CD8-positive, alpha-beta T cell (primary cell): ENCODE measurements at places on chromosomes 1 and 21.

DNA sequence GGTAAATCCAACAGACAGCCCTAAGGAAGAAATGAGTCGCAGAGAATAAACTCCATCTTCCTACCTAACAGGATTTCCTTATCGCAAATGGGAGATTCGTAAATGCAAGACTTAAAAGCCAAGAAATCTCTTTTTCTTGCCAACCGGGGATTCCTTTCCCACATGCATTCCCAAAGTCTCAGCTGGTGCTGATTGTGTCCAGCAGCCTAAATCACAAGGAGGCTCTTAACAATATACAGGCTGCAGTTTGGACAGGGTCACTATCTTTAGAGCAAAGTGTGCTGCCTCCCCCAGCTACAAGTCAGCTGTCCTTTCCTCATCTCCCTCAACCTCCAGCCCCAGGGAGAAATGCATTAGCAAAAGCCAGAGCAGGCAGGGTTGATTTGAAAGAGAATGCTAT is 189.8 kb upstream of the PLXNA2 start:
- DNase-seq, result no peak

- no peak for DNase-seq
Measured at GRCh38 chr1:211975152-211975941, 60.0 kb downstream of the INTS7 start.

DNA sequence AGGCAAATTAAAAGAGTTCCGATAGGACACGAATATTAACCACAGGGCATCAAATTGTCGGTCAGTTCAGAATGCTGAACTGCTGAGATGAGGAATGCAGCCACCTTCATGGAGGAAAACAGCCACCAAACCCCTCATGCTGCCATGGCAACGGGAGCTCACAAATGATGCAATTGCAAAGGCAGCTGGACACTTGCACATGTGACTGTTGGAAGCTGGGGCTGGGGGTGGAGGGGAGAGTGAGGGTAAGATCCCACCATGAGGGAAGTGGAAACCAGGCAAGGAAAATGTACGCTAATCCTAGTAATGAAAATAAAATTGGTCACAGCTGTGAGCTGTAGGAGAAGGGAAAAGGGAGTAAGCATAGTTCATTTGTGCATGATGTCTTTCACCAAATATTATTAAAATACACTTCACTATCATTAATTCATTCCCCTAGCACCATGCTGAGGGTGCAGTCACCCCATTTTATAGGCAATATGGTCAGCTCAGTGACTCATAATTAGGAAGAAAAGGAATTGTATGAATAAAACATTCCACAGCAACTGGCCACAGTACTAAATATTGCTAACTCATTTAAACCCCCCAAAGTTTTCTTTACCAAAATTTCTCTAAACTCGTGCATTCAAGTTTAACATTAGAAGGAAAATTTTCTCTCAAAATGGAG is 15.3 kb downstream of the BECN2 start:
- DNase-seq, result no peak

DNA sequence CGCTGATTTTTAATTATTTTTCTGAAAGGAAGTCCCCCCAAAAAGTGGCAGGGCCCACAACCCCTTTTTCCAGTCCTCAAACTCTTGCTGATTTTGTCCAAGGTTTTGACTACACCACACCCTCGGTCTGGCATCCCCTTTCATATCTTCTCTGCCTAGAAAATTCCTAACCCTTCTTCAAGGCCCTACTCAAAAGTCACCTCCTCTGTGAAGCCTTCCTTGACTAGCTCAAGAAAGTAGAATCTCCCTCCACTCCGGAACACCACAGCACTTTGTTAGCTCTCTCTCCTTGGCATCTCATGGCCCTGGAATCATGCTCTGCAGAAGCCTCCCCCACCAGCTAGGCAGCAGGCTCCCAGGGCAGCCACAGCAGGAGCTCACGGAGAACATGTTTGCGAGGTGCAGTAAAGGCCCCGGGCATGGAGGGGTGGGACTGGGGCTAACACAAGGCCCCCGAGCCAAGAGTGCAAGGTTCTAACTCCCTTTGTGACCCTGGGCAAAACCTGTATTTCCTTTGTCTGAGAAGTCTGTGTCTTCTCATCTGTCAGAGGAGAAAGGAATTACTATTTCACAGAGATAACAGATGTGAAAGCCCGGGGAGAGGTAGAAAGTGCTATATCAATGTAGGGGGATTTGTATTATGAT is 17.7 kb upstream of the S100A7 start:
- no peak for DNase-seq

GRCh38 chr1:214337511-214337910 is 56.6 kb downstream of the SMYD2 start:
- no peak for DNase-seq

- DNase-seq, result no peak
Measured at GRCh38 chr1:202161151-202162046, 997 bp upstream of the PTPN7 start.

DNA sequence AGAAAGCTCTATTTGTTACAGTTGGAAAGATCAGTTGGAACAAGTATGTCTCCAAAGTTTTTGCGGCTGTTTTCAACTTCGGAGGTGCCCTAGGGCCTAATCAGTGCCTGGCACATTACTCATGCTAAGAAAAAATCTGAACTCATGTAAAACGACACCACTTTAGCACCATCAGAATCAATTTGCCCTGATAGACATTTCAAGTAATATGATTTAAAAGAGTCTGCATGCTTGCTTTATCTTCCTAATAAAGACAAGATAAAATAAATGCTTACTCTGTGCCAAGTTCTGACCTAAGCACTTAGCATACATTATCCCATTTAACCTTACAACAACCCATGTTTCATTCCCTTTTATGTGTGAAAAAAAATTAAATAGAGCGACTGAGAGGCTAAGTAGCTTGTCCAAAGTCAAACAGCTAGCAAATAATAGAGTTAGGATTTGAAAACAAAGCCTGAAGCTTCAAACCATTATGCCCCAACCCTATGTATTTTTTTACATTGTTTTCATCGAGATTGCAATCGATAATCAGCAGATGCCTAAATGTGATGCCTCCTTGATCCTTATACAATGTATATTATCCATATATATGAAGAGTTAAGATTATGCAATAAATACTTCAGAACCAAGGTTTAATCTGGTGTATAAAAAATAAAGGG is 91.3 kb downstream of the DENND1B start:
- no peak for DNase-seq

GRCh38 chr1:3162322-3162882 is 93.4 kb downstream of the PRDM16 start:
- DNase-seq, result no peak
